Stimulated activated CD4-positive, alpha-beta T cell treated with anti-CD3 and anti-CD28 coated beads, Interleukin-1b, Interleukin-23, amount 100 ng/mL, for 1 hour (primary cell): ENCODE measurements at places on chromosomes 1 and 21.

GRCh38 chr1:206143537-206144172 lies 26.5 kb upstream of the AVPR1B start:
- DNase-seq: no peak

- no peak for DNase-seq
Measured at GRCh38 chr1:1013922-1014648, 788 bp downstream of the ISG15 start.

DNA sequence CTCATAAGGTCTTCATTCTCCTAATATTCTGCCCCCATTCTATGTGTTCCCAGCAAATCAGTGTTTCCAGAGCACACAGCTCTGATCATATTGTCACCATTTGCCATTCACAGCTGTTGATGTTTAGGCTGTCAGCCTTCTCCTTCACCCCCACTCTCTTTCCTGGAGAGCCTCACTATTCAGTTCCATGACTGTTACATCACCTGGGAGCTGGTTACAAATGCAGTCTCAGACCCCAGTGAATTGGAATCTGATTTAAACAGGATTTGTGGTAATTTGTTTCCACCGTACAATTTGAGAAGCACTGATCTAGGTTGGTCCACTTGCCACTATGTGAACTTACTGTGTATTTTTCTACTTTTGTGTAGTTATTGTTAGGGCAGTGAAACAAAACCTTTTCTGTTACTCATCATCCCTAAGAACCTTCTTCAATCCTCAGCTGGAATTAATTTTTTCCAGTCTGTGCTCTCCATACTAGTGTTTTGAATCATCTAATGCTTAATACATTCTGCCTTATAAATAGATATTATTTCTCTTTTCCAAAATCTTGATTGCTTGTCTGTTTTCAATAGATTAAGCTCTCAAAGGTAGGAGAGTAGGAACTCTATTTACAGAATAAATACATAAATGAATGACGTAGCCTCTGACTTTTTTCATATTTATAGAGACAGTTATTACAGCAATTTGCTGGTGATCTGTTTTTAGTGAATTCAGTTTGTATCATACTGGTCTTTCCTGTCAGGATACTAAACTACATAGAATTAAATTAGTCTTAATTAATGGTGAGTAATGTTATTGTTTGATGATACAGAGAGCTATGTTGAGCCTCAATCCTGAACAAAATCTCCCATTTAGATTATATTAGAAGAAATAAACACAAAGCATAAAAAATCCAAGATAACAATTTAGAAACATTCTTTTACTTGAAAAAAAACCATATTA lies 8.1 kb downstream of the SNX7 start:
- DNase-seq: no peak

DNA sequence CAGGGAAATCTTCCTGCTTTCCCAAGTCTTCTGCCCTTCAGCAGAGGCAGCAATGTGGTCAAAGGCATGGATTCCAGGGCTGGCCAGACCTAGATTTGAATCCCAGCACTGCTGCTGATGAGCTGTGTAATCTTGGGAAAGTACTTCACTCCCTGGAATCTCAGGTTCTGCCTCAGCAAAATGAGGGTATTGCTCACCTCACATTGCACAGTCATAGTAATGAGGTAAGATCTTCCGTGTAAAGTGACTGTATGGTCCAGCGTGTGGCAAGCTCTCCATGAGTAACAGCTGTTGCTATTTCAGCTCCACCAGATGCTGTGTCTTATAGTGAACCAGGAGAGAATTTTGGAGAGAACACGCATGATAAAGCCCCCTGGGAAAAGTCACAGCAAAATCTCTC lies 56.1 kb upstream of the F3 start:
- no peak for DNase-seq

DNA sequence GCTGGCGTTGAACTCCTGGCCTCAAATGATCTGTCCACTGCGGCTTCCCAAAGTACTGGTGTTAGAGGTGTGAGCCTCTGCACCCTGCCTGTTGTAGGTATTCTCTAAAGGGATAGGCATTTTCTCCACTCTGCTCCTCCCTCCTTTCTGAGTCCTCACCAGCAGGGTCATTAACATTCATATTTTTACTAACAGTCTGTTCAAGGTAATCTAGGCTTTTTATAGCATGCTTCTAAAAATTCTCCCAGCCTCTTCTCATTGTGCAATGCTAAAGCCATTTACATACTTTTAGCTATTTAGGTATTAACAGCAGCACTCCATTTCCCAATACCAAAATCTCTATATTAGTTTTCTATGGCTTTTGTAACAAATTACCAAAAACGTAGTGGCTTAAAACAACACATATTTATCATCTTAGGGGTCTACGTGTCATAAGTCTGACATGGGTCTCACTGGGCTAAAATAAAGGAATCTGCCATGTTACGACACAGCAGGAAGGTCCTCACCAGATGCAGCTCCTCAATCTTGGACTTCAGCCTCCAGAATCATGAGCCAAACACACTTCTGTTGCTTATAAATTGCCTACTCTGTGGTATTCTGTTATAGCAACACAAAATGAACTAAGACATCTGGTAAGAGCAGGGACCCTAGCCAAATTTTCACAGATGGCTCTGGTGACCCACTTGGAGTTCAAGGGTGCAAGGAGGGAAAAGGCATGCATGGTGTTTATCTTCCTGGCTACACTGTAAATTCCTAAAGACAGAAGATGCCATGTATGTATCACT lies 2.9 kb upstream of the SLC2A7 start:
- DNase-seq: no peak
